ENCODE measurements at places on chromosomes 16 and 17.

- no peak overlapping the region for H3K27ac ChIP-seq
- peaks cover 35% of the 10 kb centered on the region for H3K36me3 ChIP-seq
- H3K4me1 ChIP-seq = peaks cover 11% of the 10 kb centered on the region
- no peak overlapping the region for H3K4me3 ChIP-seq
- no peak for DNase-seq
- no peaks in the 10 kb centered on the region for H3K27me3 ChIP-seq
These were observed 16.5 kb upstream of the ADGRG3 start for GRCh38 chr16:57651344-57652333.

DNA sequence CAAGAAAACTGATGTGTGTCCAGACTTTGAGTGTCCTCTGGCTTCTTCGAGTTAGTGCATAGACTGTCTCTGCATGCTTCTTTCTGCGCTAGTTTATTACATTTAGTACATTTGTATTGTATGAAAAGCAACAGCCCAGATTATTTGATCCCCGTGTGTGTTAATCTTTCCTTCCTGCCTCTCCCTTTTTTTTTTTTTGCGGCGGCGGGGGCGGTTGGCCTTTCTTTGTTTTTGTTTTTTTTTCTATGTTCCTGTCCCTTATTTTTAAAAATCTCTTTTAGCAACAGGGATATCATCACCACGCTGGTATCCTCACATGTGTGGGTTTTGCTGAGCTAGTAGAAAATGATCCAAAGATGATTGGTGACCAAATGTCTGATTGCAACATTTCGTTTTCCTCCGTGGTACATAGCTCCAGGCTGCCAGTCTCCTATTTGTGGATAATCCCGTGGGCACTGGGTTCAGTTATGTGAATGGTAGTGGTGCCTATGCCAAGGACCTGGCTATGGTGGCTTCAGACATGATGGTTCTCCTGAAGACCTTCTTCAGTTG is 9.4 kb downstream of the SCPEP1 start:
- no peak for DNase-seq
- no peak overlapping the region for H3K27ac ChIP-seq
- no peak overlapping the region for H3K4me3 ChIP-seq
- H3K4me1 ChIP-seq = peaks cover 4% of the 10 kb centered on the region

DNA sequence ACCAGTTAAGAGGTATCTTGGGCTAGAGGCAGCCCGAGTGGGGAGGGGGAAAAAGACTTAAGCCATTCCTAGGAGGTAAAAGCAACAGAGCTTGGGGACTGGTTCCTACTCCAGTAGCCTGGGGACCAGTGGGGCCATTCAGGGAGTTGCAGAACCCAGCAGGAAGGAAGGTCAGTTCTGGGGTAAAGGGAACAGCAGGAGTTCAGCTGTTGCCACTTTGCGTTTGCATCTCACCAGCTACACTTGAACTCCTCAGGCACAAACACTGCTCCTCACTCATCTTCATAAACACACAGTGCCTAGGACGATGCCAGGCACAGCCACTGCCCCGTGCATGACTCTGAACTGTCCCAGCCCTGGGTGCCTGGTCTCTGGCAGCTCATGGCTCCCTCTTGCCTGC is 4.0 kb downstream of the HAP1 start:
- H3K27ac ChIP-seq = no peak overlapping the region
- no peak overlapping the region for H3K4me3 ChIP-seq
- DNase-seq = no peak
- H3K27me3 ChIP-seq = peaks cover 13% of the 10 kb centered on the region
- H3K4me1 ChIP-seq = peaks cover 5% of the 10 kb centered on the region

DNA sequence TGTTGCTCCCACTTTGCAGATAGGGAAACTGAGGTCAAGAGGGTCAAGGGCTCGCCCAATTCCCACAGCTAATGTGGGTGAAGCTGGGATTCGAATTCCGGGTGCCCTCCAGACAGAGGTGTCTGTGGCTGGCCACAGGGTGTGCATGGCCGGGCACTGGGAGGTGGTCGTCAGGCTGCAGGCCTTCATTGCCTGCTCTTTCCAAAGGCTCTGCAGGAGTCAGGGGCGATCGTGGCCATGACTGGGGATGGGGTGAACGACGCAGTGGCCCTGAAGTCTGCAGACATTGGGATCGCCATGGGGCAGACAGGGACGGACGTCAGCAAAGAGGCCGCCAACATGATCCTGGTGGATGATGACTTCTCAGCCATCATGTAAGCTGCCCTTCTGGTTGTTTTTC is 49.8 kb downstream of the MEAK7 start:
- no peaks in the 10 kb centered on the region for H3K27me3 ChIP-seq
- H3K36me3 ChIP-seq = peaks cover 3% of the 10 kb centered on the region
- H3K4me3 ChIP-seq = no peak overlapping the region
- no peak overlapping the region for H3K27ac ChIP-seq
- no peaks in the 10 kb centered on the region for H3K4me1 ChIP-seq

DNA sequence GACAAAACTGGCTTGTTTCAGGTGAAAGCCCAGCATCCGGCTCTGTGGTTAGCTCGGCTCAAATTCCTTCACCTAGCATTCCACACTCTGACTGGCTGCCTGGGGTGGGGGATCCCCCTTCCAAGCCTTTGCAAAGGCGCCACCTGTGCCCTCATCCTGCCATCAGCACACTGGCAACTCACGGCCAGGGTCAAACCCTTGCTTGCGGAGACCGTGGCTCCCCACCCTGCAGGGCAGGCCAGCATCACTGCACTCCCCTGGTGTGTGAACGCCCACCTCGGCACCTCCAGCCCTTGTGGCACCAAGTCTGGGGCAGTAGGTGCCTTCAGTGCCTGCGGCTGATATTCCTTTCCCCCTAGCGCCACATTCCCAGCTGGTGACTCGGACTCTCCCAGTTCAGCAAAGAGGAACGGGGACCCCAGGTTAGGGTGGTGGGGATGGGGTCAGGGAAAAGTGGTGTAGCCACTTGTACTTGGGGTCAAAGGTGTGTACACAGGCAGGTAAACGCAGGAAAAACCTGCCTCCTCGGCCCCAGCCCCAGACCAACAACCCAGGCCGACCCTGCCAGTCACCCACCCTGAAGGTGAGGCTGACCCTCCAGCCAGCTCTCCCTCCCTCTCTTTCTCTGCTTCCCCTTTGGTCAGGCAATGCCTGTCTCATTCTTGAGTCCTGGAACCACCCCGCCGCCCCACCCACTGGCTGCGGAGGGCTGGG is 1.1 kb downstream of the FLII start:
- no peaks in the 10 kb centered on the region for H3K27me3 ChIP-seq
- H3K36me3 ChIP-seq = peaks cover 36% of the 10 kb centered on the region
- H3K4me3 ChIP-seq = peak overlapping the region; percentile 98
- peaks cover 21% of the 10 kb centered on the region for H3K4me1 ChIP-seq
- DNase-seq = no peak

- DNase-seq = peak; percentile 54
- H3K27ac ChIP-seq = no peak overlapping the region
- no peak overlapping the region for H3K4me3 ChIP-seq
- peaks cover 2% of the 10 kb centered on the region for H3K4me1 ChIP-seq
- H3K27me3 ChIP-seq = no peaks in the 10 kb centered on the region
These were observed 8.8 kb upstream of the CEP112 start for GRCh38 chr17:66200685-66201092.

DNA sequence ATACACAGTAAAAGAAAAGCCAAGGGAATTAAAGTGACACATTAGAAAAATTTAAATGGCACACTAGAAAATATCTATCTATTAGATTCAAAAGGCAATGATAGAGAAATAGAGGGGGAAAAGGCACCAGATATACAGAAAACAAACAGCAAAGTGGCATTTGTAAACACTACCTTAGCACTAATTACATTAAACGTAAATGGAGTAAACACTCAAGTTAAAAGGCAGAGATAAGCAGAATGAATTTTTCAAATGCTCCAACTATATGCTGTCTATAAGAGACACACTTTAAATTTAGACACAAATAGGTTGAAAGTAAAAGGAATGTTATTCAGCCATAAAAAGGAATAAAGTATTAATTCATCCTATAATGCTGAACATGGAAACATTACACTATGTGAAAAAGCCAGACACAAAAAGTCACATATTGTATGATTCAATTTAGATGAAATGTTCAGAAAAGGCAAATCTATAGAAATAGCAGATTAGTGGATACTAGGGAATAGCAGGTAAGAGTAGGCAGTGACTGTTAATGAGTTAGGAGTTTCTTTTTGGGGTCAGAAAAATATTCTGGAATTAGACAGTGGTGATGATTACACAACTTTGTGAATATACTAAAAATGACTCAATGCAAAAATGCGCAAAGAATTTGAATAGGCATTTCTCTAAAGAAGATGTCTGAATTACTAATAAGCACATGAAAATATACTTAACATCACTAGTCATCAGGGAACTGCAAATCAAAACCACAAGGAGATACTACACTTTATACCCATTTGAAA is 92.4 kb downstream of the BRIP1 start:
- H3K27me3 ChIP-seq = no peaks in the 10 kb centered on the region
- H3K36me3 ChIP-seq = peaks cover 79% of the 10 kb centered on the region
- no peak overlapping the region for H3K27ac ChIP-seq
- no peak overlapping the region for H3K4me3 ChIP-seq
- no peak for DNase-seq

DNA sequence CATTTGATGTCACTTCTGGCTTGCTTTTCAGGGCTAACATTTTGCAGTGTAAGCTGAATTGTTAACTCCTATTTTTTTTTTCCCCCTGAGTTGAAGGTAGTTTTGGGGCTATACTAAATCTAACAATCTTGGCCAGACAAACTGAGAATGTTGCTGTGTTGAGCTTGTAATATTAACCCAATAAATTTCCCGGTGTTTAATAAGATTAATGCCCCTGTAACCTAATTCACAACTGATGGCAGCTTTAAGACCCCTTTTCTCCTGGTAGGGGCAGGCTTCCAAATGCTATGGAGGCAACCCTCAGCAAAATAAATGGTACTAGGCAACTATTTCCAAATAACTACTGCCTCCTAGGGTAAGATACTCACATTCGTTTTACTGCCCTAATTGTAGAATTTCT is 549.6 kb upstream of the KIF2B start:
- H3K27ac ChIP-seq = no peak overlapping the region
- no peaks in the 10 kb centered on the region for H3K27me3 ChIP-seq
- DNase-seq = no peak
- no peaks in the 10 kb centered on the region for H3K36me3 ChIP-seq
- no peak overlapping the region for H3K4me3 ChIP-seq

- peaks cover 15% of the 10 kb centered on the region for H3K36me3 ChIP-seq
- no peaks in the 10 kb centered on the region for H3K27me3 ChIP-seq
- H3K4me3 ChIP-seq = peak overlapping the region; percentile 96
- peak overlapping the region; percentile 85 for H3K27ac ChIP-seq
These were observed 856 bp downstream of the DNAJA2 start for GRCh38 chr16:46972429-46973206.

DNA sequence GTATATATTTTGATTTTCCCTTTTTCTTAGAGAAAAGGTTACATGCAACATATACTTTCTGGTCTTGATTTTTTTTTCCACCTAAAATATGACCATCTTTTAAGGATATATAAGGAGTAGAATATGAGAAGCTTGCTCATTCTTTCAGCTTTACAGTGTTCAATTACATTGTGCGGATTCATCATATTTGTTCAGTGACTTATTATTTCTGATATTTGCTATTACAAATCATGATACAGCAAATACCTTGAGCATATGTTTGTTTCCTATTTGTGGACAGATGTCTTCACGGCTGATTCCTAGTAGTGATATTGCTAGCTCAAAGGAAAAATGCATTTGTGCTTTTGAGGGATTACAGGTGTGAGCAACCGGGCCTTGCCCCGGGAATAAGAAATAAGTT is 18.1 kb downstream of the KATNIP start:
- no peaks in the 10 kb centered on the region for H3K36me3 ChIP-seq
- H3K4me1 ChIP-seq = no peaks in the 10 kb centered on the region
- H3K27ac ChIP-seq = no peak overlapping the region
- no peaks in the 10 kb centered on the region for H3K27me3 ChIP-seq
- no peak overlapping the region for H3K4me3 ChIP-seq
- no peak for DNase-seq

- peaks cover 16% of the 10 kb centered on the region for H3K4me1 ChIP-seq
- peak within 1 kb of the TSS; percentile 79 for H3K27ac ChIP-seq
- DNase-seq = peak; percentile 91
These were observed at the start of gene IRX5 for GRCh38 chr16:54930005-54930868. TSS of gene IRX5 (plus strand) at chr16:54930865. CDS start at chr16:54931199, 334 bp downstream.

- no peak overlapping the region for H3K4me3 ChIP-seq
- no peak overlapping the region for H3K27ac ChIP-seq
- DNase-seq = no peak
- H3K4me1 ChIP-seq = peaks cover 1% of the 10 kb centered on the region
- H3K36me3 ChIP-seq = peaks cover 92% of the 10 kb centered on the region
- no peaks in the 10 kb centered on the region for H3K27me3 ChIP-seq
These were observed 6.0 kb downstream of the METTL22 start for GRCh38 chr16:8627456-8627855.

DNA sequence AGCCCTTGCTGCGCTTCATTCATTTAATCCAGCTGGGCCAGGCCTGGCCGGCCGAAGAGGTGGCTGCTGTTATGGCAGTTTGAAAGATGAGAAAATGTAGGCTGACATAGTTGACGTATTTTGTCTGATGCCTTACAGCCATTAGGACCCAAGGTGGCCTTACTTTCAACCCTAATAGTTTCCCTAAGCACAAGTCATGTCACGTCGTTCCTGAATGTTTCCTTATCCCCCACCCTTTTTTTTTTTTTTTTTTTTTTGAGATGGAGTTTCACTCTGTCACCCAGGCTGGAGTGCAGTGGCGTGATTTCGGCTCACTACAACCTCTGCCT is 307 bp upstream of the GOT2 start:
- peaks cover 4% of the 10 kb centered on the region for H3K27me3 ChIP-seq
- H3K4me3 ChIP-seq = peak overlapping the region; percentile 74
- H3K27ac ChIP-seq = no peak overlapping the region
- H3K4me1 ChIP-seq = peaks cover 9% of the 10 kb centered on the region
- DNase-seq = no peak

DNA sequence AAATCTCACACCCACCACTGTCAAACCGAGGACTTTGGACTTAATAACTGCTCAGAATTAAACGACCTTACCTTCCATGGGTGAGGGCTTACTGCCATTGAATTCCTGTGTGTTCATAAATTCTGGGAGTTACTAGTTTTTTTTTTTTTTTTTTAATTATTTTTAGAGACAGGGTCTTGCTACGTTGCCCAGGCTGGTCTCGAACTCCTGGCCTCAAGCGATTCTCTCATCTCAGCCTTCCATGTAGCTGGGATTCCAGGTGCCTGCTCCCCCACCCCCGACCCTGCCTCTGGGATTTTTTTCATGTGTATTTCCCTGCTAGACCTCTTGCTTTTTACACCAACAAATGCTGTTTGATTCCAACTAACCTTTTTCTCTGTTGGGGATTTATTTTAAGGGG is 14.9 kb upstream of the CD300A start:
- H3K4me3 ChIP-seq = no peak overlapping the region
- peaks cover 14% of the 10 kb centered on the region for H3K27me3 ChIP-seq
- DNase-seq = no peak
- H3K27ac ChIP-seq = no peak overlapping the region
- peaks cover 19% of the 10 kb centered on the region for H3K4me1 ChIP-seq
